ENCODE measurements at places on chromosomes 1 and 21.

- DNase-seq, result no peak
Observed at GRCh38 chr1:29397981-29398380, 161.7 kb downstream of the PTPRU start.

DNA sequence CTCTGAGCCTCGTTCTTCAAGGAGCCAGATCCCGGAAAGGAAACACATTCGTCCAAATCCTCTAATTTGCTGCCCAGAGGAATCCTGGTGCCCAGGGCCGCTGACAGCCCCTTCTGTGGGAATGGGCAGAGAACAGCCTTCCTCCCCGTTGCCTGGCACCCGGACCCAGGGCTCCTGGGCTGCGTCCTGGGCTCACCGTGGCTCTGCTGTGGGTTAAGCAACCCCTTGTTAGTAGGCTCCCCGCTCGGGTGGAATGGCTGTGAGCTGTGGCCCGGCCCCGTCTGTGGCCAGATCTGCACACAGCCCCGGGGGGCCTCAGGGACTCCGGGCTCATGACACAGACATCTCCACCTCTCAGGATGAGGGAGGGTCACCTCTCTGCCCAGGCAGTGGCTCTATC, 122.9 kb upstream of the ARHGEF16 start:
- no peak for DNase-seq

DNA sequence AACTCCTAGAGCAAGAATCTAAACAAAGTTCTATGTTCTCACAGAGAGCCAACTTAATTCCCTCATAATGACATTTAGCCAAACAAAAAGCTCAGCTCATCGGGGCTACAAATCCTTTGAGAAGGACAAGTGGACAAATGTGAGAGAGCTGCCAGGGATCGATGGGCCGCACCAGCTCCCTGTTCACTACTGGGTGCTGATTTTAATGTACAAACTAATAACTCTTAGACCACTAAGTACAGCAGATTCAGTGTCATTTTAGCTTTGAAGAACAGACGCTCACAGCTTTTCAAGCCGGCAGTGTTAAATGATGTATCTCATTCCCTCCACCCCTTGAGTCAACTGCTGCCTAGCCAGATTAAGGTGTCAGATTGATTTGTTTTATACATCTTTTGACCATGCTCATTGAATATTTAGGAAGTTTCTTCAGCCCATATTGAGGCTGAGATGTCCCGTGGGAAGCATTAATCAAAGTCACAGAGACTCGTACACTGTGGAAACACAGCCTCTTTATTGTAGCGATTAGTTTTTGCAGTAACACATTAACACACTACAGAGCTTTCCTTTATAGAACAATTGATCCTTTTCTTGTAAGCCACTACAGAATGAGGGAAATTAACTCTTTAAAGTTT, 21.1 kb downstream of the PROX1 start:
- DNase-seq, result no peak

GRCh38 chr21:31204801-31205200, 139.3 kb downstream of the TIAM1 start:
- no peak for DNase-seq

- DNase-seq, result no peak
Observed at GRCh38 chr21:45713613-45714012, 70.1 kb downstream of the PCBP3 start.

GRCh38 chr1:217139513-217139912, 416.3 kb upstream of the ESRRG start:
- DNase-seq, result no peak

DNA sequence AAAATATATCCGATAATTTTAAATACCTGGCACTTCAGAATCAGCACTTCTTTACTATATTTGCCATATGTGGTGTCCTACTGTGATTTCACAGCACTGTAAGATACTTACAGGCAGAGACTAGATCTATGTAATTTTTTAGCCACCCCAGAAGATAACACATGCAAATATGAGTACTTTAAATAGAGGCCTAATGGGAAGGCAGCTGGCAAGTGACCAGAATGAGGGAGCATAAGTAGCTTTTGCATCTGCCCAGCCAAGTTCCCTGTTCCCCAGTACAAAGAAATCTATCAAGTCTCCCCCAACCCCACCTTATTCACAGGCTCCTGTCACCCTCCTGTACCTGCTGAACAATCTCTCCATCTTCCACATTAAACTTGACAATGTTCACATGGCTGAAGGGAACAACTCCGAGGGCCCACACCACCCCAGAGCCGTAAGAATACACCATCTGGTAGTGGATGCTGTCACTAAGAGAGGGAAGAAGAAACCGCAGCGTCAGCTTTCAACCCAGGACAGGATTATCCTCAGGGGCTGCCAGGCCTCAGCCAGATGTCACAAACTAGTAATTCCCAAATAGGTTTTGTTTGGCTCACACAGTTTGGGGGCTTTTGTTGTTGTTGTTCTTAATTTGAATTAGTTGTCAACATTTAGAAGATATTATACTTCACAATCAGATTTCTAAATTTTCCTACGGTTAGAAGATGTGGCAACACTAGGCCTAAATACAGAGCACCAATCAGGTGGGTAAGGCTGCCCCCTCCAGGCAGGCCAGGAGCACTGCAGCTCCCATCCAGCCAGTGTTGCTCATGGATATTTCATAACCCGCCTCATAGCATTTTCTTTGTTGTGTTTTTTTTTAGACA, 10.4 kb downstream of the EMC1 start:
- peak; percentile 60 for DNase-seq

- no peak for DNase-seq
Observed at GRCh38 chr1:115237507-115237906, 100.5 kb downstream of the NGF start.

GRCh38 chr1:90400131-90400530, 317.0 kb downstream of the BARHL2 start:
- no peak for DNase-seq

- peak; percentile 31 for DNase-seq
Observed at GRCh38 chr1:39898648-39899603, 2.8 kb downstream of the MYCL start.

GRCh38 chr1:48740621-48741020, 36.1 kb downstream of the BEND5 start:
- DNase-seq, result no peak

DNA sequence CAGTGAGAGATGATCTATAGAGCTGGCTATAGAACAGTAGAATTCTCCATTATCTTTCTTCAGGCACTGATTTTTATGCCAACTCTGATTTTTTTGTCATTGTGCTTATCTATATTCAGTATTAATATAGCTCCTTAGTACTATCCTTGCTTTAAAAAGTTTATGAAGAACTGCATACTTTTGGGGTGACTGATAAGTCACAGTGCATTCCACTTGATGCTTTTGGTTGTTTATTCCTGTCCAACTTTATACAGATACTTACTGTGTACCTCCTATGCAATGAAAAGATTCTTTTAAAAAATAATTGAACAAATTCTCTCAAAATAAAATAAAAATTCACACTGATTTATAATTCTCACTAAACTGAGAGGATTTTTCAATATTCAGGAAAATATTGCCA, 71.6 kb downstream of the COL24A1 start:
- no peak for DNase-seq

GRCh38 chr1:10514490-10515235, 39.9 kb downstream of the PEX14 start:
- DNase-seq, result no peak

DNA sequence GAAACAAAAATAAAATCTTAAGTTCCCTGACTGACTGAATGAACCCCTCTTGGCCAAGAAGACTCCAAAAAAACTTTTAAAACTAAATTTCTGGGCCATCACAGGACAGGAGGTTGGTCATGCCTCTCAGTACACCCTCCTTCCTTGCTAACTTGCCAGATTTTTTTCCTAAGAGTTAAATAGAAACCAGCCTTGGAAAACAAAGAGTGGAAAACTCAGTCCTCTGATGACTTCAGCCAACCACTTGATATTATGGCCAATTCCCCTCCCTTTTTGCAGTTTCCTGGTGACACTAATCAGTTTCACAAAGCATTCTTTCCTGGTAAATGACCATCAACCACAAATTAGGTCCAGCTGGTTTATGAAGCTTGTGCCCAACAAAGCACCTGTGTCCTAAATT, 134.8 kb downstream of the ZNF648 start:
- no peak for DNase-seq

DNA sequence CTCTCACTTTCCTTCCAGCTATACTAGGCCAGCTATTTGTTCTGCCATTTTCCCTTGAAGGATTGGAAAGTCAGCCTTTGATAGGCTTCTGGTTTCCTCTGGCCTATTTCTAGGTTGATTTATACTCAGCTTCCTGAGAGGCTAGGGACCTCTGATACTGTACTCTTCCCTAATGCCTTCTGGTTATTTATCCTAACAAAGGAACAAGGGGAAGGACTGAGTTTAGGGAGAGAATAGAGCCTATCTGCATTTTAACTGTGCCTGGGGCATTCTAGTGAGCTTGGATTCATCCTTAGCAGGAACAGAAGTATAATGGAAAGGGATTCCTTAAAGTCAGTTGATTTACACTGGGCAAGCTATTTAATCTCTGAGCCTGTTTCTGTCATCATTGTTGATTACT, 11.8 kb upstream of the TMEM39B start:
- no peak for DNase-seq

DNA sequence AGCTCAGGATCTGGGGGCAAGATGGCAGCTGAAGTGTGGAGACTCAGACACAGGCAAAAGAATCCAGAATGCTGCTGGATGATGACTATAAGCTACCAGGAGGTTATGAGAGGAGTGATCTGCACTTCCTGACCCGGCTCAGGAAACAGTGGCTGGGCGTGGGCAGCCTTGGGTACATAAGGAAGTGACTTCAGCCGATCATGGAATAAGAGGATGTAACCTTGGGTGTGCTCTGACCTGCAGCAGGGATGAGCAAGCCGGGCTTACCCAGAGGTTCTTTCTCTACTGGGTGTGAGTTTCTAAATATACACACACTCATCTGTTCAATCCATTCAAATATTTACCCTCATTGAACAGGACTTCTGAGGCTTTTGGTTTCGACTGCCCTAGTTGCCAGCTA, 62.7 kb downstream of the CD34 start:
- DNase-seq, result no peak

DNA sequence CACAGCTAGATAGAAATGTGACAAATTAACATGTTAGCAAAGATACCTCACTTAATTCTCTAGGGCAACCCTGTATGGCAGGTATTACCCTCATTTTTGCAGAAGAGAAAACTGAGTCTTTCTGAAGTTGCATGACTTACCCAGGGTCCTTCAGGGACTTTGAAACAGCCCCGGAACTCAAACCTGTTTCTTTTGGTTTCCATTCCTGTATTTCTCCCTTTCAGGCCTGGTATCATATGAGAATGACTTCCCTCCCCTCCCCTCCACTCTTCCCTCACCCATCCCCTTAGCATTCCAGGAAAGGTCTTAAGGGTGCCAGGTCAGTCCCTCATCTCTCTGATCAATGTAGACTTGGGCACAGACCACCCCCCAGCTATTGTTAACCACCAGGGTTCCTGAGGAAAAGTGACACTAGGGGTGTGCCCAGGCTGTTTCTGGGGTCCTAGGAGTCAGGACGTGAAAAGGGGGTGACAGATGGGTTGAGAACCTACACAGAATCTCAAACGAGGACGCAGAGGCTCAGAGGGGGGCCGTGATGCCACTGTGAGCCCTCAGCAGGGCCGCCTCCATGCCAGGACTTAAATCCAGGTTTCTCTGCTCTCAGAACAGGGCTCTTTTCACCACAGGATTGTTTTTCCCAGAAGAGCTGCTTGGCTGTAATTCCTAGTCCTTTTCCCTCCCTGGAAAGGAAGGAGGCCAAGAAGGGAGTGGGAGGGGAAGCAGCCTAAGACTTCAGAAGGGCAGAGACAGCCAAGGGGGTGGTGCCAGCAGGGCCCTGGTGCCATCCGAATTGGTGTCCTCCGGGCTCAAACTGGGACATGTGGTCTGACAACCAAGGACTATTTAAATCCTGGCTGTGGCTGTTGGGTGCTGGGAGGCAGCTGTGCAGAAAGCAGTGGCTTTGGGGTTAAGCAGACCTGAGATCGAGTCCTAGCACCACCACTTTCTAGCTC, 2.1 kb upstream of the WASF2 start:
- peak; percentile 38 for DNase-seq

DNA sequence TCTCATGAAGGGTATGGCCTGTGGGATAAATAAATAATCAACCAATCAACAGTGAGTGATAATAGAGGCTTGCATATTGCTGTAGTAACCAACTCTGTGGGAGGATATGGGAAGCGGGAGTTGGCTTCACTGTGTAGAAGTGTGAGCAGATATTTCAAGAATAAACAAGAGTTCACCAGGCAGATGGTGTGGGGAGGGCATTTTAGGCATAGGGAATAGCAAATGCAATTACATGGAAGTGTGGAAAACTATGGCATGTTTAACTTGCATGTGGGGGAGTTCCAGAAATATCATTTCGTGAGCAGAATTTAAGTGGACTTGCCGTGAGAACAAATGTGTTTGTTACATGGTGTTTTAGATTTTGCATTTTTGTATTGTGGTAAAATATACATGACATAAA, 95.2 kb downstream of the SPATA46 start:
- no peak for DNase-seq

- no peak for DNase-seq
Observed at GRCh38 chr21:35509001-35509704, 460.1 kb upstream of the RUNX1 start.

GRCh38 chr1:59310549-59311250, 13.8 kb downstream of the FGGY start:
- no peak for DNase-seq

GRCh38 chr1:45329445-45329844, 2.8 kb downstream of the HPDL start:
- no peak for DNase-seq

- DNase-seq, result no peak
Observed at GRCh38 chr1:173122344-173122935, 71.7 kb upstream of the TNFSF18 start.

Data from OCI-LY7 (cell line).